ENCODE measurements at places on chromosomes 16 and 17. TPM values are rescaled to one million over a fixed set of nuclear protein-coding genes. Genes with fewer than 3 reads are reported as not detected.

Gene SBK1
- total RNA-seq = 1.9 TPM

Gene KRTAP2-1
- not detected for total RNA-seq

Gene ATAD5
- 3.7 TPM for total RNA-seq

Gene NAGS
- total RNA-seq = 1.4 TPM

Gene BCL6B
- total RNA-seq = 12.9 TPM

Gene TTYH2
- 21.2 TPM for total RNA-seq

Gene SLC16A11
- 1.9 TPM for total RNA-seq

Gene TNFSF13
- 18.9 TPM for total RNA-seq

Gene RPUSD1
- 28.2 TPM for total RNA-seq

GRCh38 chr17:56593086-56593645 is 333 bp upstream of the NOG start:
- peaks cover 75% of the 10 kb centered on the region for H3K27me3 ChIP-seq
- no peaks in the 10 kb centered on the region for H3K36me3 ChIP-seq
- DNase-seq = peak; percentile 78
- peaks cover 24% of the 10 kb centered on the region for H3K4me1 ChIP-seq
- H3K4me3 ChIP-seq = peak overlapping the region; percentile 60

DNA sequence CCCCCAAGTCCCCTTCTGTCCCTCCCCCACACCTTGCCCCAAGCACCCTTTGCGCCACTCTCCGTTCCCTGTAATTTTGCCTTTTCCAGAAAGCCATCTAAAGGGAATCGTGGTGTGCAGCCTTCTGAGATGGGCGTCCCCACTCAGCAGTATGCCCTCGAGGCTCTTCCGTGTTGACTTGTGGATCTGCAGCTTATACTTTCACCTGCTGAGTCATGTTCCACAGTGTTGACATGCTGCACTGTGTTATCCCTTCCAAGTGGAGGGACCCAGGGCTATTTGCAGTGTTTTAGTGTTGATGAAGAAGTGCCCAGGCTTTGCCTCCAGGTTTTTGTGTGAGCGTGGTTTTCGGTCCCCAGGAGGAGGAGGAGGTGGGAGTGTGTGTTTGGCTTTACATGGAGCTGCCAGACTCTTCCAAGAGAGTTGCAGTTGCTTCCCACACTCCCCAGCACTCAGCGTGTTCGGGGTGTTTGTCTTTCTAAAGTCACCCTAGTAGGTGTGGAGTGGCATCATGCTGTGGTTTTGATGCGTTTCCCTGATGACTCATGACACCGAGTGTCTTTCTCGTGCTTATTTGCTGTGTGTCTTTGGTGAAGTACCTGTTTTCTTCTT is 32.1 kb upstream of the JPT2 start:
- no peak overlapping the region for H3K27ac ChIP-seq
- no peak overlapping the region for H3K4me3 ChIP-seq
- no peaks in the 10 kb centered on the region for H3K4me1 ChIP-seq

DNA sequence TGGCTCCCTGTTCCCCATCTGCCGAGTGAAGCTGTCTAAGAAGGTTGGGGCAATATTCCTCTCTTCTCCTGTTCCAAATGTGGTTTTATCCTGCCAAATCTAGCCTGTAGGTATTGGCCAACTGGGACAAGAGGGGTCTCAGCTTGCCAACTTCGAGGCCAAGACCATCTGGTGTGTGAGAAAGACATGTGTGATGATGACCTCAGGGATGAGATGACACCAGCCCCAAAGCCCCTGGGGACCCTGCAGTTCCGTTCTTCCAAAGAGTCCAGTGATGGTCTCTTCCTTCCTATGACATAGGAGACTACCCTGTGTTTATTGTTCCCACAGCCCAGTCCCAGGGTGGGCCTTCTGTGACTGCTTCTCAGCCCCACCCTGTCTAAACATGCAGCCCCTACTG is 34.8 kb upstream of the ADAMTS18 start:
- no peak overlapping the region for H3K4me3 ChIP-seq
- DNase-seq = no peak
- no peaks in the 10 kb centered on the region for H3K4me1 ChIP-seq
- H3K36me3 ChIP-seq = no peaks in the 10 kb centered on the region
- no peak overlapping the region for H3K27ac ChIP-seq

- no peaks in the 10 kb centered on the region for H3K27me3 ChIP-seq
- H3K36me3 ChIP-seq = peaks cover 80% of the 10 kb centered on the region
- H3K4me1 ChIP-seq = no peaks in the 10 kb centered on the region
- no peak overlapping the region for H3K4me3 ChIP-seq
- no peak for DNase-seq
- H3K27ac ChIP-seq = no peak overlapping the region
These were observed 24.1 kb downstream of the BLMH start for GRCh38 chr17:30267625-30268024.

DNA sequence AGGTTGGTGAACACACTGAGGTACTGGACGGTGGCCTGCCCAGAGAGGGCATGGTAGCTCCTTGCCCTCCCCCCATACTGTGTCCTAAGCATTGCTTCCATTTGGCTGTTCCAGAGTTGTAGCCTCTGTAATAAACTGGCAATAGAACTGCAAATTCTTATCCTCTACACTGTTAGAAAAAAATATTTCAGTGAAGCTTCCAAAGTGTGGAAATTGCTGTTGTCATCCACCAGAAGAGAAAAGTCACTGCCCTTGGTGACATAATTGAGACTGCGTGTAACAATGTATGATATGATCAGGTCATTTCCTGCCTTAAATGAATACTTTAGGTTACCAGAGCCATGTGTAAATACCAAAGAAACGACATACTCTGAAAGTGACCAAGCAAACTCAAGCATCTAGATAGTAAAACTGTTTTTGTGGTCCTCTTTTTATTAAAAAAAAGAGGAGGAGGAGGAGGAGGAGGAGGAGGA is 65.9 kb downstream of the CEP95 start:
- peaks cover 76% of the 10 kb centered on the region for H3K36me3 ChIP-seq
- no peaks in the 10 kb centered on the region for H3K27me3 ChIP-seq
- DNase-seq = no peak
- peaks cover 14% of the 10 kb centered on the region for H3K4me1 ChIP-seq

DNA sequence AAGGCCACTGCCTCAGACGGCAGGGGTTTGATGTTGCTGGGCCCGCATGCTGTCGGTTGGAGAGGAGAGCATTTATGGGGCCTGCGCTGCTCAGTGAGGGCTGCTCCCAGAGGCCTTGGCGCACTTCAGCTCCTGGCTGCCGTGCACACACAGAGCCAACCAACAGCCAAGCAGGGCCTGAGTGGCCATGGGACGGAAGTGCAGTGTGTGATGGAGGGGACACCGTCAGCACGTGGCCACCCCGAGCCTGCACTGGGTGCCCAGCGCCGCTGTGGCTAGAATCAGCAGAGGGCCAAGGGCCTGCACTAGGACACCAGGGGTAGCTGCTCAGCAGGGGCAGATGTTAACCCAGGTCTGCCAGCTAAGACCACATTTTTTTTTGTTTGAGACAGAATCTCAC is 21.8 kb downstream of the KLHL36 start:
- no peaks in the 10 kb centered on the region for H3K27me3 ChIP-seq
- H3K4me1 ChIP-seq = peaks cover 3% of the 10 kb centered on the region
- H3K36me3 ChIP-seq = peaks cover 38% of the 10 kb centered on the region

GRCh38 chr16:30997725-30998711 is 12.4 kb downstream of the STX1B start:
- peaks cover 27% of the 10 kb centered on the region for H3K4me1 ChIP-seq
- no peaks in the 10 kb centered on the region for H3K36me3 ChIP-seq

DNA sequence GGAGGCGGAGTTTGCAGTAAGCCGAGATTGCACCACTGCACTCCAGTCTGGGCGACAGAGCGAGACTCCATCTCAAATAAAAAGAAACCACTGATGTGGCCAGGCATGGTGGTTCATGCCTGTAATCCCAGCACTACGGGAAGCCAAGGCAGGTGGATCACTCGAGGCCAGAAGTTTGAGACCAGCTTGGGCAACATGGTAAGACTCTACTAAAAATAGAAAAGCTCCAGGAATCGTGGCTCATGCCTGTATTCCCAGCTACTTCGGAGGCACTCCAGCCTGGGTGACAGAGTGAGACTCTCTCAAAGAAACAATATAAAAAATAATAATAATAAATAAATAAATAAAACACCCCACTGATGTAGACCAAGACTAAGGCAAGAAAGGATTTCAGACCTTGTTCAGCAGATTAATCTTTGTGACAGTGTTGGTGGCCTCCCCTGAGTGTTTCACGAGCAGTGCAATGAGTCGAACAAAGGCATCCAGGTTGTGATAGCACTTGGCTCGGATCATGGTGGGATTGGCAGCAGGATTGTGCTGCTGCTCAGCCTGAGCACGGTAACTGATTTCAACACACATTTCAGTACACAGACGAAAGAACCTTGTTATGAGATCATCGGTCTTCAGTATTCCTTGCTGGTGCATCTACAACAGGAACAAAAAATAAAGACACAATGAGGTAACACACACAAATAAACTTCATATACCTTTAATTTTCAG is 18.6 kb downstream of the SETD6 start:
- no peaks in the 10 kb centered on the region for H3K27me3 ChIP-seq
- H3K36me3 ChIP-seq = peaks cover 98% of the 10 kb centered on the region
- DNase-seq = no peak
- no peak overlapping the region for H3K27ac ChIP-seq
- H3K4me1 ChIP-seq = no peaks in the 10 kb centered on the region

GRCh38 chr17:41629826-41630670 is 5.7 kb upstream of the KRT17 start:
- H3K4me1 ChIP-seq = no peaks in the 10 kb centered on the region
- H3K36me3 ChIP-seq = no peaks in the 10 kb centered on the region
- no peaks in the 10 kb centered on the region for H3K27me3 ChIP-seq

DNA sequence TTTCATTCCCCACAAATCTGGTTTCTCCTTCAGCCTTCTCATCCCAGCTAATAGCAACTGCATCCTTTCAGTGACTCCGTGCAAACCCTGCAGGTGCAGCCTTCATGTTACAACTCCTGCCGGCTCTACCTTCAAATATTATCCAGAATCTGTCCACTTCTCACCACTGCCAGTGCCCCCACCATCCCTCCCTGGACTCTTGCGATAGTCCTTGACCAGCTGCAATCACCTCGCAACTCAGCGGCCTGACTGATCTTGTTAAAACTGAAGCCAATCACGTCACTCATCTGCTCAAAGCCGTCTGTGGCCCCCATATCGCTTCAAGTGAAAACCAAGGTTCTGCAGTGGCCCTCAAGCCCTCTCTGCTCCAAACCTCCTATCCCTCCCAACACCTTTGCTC is 42.8 kb upstream of the KIFC3 start:
- peak; percentile 44 for DNase-seq
- no peak overlapping the region for H3K27ac ChIP-seq
- no peaks in the 10 kb centered on the region for H3K27me3 ChIP-seq
- H3K4me1 ChIP-seq = no peaks in the 10 kb centered on the region
- H3K4me3 ChIP-seq = no peak overlapping the region

- no peak for DNase-seq
- no peaks in the 10 kb centered on the region for H3K4me1 ChIP-seq
- no peaks in the 10 kb centered on the region for H3K27me3 ChIP-seq
- no peaks in the 10 kb centered on the region for H3K36me3 ChIP-seq
- H3K27ac ChIP-seq = no peak overlapping the region
These were observed 266.7 kb upstream of the CDH11 start for GRCh38 chr16:65388592-65388991.
